ENCODE measurements at places on chromosomes 2 and 18. TPM values are rescaled to one million over a fixed set of nuclear protein-coding genes. Genes with fewer than 3 reads are reported as not detected.

DNA sequence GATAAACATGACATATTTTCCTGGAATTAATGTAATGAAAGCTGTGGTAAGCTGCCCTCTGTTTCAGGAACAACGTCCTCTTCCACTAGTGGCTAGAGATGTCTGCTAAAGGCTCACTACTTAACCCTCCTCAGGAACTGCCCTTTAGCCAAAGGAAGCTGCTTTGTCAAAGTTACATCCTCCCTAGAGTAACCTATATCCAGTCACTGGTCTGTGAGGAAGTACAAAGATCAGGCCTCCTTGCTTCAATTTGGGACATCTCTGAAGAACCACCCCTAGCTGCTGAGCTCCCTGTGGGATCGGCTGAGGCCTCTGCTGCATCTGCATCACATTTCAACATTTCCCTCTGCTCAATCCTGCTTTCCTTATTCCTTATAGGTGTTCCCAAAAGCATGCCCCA, 107.8 kb downstream of the PRELID3A start:
- no peak for DNase-seq

DNA sequence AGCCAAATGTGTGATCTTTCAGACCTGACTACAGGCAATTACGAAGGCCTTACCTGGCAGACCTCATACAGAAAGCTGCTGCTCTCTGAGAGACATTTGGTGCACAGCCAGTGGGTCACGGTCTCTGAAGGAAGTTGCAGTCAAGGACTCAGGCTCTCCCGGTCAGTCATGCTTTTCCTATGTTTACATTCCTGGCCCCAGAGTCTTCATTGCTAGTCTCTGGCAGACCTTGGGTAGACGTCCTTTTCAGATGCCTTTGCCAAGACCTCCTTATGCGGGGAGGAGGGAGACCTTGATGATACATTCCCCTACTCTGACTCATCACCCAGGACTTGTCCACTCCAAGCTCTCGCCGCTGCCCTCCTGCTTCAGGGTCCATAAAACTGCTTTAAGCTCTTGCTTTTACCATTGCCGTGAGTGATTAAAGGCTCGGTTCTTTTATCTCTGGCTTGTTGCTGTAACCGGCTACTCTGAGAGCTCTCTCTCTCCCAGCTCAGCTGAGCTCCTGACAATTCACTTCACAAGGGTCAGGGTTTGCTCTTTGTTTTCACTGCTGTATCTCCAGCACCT, 62.0 kb upstream of the SLC35F5 start:
- peak; percentile 98 for DNase-seq

- DNase-seq, result no peak
These were observed 173.3 kb downstream of the ALPK2 start for GRCh38 chr18:58455314-58456188.

DNA sequence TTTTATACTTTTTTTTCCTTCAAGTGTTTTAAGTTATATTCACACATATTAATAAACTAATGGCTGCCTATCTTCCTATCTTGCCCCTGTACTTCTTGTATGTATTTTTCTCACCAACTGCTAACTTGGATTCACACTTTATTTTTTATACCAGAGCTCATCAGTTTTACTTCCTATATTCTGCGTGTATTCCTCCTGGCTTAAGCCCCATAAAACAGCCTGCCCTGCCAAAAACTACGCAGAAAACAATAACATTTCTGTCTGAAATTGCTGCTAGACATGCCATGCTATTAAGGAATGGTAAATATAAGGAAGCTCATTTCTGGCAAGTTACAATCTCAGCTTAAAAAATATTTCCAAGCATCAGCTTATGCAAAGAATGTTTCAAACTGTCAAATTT, 172.3 kb downstream of the UBE2E3 start:
- no peak for DNase-seq

DNA sequence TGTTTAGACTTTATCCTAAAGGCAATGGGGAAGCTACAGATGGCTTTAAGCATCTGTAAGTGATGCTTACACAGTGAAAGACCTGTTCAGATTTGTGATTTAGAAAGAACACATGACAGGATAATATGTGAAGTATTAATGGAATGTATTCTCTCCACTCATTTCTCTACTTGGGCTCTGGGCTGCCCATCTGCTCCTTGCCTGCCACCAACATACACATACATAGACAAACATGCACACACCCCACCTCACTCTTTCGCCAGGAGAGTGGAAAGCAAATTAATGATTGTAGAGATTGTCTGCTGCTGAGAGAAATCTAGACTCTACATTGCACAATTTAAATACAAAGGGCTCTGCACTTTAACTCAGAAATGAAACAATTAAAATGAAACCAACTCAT, 61.0 kb upstream of the NFE2L2 start:
- DNase-seq, result no peak

- no peak for DNase-seq
These were observed 339.4 kb downstream of the BCL11A start for GRCh38 chr2:60213865-60214625.

DNA sequence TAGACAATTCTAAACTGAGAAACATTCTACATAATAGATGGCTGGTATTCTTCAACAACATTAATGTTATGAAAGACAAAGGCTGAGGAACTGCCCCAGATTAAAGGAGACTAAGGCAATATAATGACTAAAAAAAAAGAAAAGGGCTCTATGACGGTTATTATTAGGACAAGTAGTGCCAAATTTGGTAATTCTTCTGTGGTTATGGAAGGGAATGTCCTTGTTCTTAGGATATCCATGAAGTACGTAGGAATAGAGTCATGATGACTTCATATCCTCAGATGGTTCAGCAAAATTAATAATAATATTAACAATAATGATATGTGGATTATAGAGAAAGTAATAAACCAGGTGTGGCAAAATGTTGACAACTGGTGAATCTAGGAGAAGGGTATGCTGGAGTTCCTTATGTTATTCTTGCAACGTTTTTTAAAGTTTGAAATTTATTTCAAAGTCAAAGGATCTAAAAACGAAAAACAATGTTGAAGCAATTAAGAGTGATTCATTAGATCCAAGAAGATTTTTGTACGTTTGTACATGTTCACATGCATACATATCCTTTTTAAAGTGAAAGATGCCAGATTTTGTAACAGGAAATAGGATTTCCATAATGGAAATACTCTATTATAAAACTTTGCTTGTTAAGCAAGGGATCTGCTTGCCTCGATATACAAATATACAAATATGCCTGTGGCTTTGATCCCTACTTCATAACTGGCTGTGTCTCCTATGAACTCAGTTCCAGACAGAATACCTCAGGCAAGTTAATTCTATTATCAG, 27.7 kb upstream of the STRN start:
- DNase-seq, result no peak

DNA sequence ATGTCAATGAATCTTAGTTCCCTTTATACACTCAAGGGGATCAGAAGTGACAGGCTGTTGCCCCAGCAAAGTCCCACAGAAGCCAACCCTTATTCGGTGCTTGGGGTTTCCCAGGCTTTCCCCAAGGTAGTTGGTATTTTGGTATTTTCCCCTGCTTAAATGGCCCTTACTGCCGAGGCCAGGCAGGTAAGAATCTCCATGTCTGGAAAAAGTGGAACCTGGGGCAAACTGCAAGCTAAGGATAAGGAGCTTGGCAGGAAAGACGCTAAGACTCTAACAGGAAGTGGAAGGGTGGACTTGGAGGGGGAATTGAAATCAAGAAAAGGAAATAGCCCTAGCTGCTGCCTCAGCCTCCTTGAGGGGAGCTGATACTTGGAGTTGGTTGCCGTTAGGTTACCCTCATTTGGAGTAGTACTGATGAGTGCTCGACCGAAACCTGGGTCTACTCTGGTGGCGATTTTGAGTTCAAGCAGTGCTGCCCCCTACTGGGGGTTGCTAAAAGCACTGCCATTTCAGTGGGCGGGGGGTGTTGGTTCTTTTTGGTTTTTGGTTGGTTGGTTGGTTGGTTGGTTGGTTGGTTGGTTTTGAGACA, 3.3 kb upstream of the GPBAR1 start:
- DNase-seq, result no peak

KLHL29 gene
- polyA plus RNA-seq, result 8.1 TPM

SH3BP4 gene
- 85.9 TPM for polyA plus RNA-seq

Data from BJ (cell line).